Activated naive CD4-positive, alpha-beta T cell (primary cell): ENCODE measurements at places on chromosomes 16 and 17.

DNA sequence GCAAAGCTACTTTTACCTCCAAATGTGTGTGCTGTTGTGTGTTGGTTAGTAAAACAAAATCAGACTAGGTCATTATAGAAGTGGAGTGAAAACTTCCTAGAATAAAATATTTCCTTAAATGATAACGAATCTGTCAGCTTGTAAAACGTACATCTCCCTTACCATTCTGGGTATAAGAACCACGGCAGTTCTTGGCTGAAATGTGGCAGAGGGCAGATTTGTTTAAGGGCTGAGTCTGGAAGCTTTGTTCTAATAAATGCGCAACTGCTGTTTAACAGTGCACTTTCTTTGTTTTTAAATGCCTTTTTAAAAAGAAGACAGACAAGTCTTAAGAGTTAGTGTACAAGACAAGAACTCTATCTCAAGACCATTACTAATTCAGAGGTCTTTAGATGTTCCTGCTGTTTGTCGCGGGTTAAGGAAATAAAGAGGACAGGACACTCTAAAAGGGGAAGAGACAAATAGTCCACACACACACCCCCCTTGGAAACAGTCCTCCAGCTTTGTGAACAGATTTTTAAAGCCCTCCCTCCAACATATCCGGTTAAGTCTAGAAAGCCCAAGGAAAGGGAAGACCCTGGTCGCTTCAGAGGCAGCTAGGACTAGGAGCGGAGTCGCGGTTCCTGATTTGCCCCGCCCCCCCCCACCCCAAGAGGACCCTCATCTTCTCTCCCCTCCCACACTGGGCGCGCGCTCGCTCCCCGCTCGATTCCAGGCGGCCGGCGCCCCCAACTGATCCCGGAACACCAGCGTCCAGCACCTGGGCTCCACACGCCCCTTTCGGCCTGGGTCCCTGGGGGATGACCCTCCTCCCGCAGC is 658 bp downstream of the SYNRG start:
- DNase-seq, result peak; percentile 39

- no peak for DNase-seq
These were observed 22.0 kb downstream of the C16orf74 start for GRCh38 chr16:85728879-85729278.

GRCh38 chr17:5247621-5248020 is 13.0 kb upstream of the SCIMP start:
- DNase-seq, result no peak

- DNase-seq, result no peak
These were observed 73.3 kb downstream of the XYLT1 start for GRCh38 chr16:17397499-17397891.

DNA sequence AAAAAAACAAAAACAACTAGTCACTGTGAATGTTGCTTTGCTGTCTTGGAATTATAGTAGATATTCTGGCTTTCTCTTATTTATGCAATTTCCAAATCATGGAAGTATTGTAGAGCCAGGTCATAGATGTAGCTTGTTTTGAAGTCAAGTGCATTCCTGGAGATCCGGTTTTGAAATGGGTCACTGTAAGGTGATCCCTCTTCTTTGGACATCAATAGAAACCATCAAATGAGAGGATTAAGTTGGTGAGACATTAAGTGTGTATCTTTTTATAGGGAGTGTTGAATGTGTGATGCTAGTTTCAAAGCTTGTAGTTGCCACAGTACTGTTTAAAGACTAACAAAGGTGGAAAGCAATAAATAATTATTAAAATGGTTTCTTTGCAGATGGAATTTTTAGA is 4.5 kb downstream of the PRKAR1A start:
- no peak for DNase-seq
